ENCODE measurements at places on chromosomes 4 and X.

- no peak for DNase-seq
Observed at GRCh38 chr4:127975121-127975770, 10.0 kb downstream of the ABHD18 start.

GRCh38 chr4:74805601-74806000 lies 11.3 kb upstream of the BTC start:
- no peak for DNase-seq

DNA sequence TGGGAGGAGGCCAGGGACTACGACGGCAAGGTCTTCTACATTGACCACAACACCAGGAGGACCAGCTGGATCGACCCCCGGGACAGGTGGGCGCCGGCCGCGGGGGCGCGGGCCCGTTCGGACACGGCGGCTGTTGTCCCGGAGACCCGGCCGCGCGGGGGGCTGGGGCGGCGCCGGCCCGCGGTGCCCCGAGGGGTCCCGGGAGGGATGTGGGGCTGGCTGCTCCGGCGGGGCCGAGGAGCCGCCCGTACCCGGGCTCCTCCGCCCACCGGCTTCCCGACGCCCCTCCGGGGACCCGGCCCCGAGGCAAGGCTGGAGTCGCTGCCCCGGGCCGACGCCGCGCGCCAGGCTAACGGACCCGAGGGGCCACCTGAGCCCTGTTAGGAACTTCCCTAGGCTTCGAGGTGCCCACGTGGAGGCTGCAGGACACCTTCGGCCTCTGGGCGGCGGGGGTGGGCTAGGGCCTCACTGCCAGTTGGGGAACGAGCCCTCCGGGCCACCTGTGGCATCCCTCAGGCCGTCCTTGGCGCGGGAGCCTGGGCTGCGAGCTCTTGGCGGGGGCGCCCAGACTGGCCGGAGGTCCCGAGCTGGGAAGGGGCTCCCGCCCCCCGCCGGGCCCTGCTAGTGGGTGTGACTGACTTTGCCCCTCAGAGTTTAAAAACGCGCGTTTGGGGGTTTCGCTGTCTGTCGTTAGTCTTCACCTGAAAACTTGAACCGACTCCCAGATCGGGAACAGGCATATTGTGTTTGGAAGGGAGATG lies 660 bp downstream of the WWC2 start:
- DNase-seq, result no peak

DNA sequence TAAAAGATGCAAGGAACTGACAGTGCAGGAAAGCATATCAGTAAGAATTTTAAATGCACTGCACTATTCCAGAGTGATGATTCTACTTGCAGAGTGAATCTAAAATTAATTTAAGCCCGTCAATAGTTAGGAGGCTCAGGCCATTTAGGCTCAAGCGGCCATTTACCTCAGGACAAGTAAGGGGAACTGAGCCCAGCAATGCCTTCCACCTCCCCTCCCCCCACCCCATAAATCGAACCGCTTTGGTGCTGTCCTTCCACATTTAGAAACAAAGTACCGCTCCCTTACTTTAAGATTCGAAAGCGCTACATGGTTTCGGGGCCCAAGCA lies 665 bp downstream of the RBM41 start:
- DNase-seq, result no peak
